ENCODE measurements at places on chromosomes 13 and 19.

DNA sequence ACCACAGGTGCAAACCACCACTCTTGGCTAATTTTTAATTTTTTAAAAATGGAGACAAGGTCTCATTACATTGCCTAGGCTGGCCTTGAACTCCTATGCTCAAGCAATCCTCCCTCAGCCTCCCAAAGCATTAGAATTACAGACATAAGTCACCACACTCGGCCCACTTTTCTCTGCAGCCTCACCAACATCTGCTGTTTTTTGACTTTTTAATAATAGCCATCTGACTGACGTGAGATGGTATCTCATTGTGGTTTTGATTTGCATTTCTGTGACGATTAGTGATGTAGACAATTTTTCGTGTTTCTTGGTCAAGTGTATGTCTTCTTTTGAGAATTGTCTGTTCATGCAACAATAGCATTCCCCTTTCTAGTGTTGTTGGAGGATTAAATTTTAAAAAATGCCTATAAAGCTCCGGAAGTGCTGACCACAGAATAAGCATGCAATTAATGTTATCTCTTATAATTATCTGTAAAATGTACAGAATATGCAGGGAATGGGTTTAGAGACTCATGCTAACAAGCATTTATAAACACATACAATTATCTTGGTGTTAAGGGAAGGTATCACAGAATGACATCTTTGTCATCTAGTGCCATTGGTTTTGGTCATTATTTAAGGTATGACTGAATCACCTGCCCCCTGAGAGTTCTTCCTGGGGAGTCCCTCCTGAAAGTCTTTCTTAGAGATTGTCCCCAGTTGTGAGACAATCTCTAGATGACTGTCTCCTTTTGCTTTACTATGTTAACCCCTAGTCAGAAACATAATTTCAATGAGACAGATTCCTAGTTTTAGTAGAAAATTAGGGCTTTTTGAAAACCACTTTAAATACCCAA lies 118.5 kb upstream of the SERTM1 start:
- no peak for DNase-seq

DNA sequence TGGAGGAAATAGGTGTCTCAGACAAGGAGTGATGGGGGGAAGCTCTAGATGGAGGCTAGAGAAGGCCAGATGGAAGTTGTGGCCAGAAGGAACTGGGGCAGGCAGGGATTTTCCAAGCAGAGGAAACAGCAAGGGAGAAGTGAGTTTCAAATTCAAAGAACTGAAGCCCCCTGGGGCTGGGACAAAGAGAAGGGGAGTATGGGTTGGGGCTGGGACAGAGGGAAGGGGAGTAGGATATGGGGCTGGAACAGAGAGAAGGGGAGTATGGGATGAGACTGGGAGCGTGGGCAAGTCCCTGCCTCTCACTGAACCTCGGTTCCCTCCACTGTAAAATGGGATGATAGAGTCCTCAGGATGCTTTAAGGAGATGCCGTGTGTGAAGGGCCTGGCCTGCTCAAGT lies 1.9 kb upstream of the GTF2F1 start:
- DNase-seq, result no peak

- no peak for DNase-seq
Observed at GRCh38 chr19:2982983-2983350, 5.6 kb downstream of the TLE6 start.

- no peak for DNase-seq
Observed at GRCh38 chr19:2458054-2458453, 1.3 kb upstream of the LMNB2 start.

GRCh38 chr19:29560313-29561075 lies 34.7 kb downstream of the VSTM2B start:
- DNase-seq, result no peak

DNA sequence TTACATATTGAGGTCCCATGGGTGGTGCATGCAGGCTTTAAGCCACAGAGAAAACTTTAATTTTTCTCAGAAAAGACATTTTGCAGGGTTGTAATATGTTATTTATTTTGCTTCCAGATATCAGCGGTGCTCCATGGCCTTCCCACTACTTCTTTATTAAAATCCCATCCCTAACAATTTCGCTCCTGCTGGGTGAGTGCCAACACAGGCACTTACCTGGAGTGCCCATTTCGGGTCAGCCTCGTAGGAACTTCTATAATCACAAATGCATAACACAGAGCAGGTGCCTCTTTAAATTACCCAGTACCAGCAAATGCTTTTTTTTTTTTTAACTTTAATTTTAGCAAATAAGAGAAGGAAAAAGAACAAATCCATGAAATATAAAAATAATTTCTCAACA lies 86.4 kb downstream of the EFNB2 start:
- DNase-seq, result no peak

- no peak for DNase-seq
Observed at GRCh38 chr13:83657281-83657680, 225.0 kb downstream of the SLITRK1 start.

DNA sequence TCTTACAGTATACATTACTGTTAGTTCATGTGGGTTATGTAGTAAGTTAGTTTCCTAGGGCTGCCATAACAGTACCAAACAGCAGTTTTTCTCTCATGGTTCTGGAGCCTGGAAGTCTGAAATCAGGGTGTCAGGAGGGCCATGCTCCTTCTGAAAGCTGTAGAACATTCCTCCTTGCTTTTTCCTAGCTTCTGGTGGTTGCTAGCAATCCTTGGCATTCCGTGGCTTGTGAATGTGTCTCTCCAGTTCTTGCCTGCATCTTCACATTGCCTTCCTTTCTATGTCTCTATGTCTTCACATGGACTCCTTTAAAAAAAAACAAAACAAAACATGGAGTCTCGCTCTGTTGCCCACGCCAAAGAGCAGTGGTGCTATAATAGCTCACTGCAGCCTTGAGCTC lies 95.4 kb downstream of the WDFY2 start:
- DNase-seq, result no peak

DNA sequence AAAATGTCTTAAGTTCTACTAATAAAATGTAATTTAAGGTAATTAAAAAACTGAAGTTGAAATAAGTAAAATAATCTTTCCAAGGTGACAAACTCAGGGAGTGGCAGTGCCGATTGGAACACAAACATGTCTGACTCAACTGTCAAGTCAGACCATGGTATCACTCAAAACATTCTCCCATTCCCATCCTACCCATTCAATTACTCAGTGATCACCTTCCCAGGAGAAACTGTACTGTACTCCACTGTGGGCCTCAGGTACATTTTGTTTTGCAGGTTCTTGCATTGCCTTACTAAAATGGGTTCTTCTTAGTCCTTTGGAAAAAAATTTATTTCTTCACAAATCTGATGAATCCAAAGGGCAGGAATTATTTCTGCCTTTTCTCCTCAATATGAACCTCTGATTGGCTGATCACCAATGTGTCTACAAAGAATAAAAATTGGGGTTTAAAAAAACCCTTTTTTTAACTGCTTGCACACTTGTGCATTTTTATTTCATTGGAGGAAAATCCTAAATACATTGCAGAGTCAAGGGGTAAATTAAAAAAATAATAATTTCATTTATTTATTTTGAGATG lies 96.8 kb downstream of the ZNF429 start:
- no peak for DNase-seq

DNA sequence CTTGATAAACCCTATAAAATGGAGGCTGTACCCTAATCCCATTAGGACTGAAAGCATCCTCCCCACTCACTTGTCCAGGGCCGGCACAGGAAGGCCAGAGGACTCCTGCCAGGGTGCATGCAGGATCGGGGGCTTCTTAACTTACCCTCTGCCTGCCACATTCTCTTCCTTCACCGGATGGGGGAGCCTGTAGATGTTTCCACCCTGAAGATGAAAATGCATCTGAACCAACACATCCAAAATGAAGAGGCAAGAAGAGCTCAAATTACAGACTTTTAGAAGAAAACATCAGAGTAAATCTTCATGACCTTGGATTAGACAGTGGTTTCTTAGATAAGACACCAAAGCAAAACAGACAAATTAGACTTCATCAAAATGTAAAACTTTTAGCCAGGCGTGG lies 25.9 kb upstream of the NAPA start:
- DNase-seq, result no peak

DNA sequence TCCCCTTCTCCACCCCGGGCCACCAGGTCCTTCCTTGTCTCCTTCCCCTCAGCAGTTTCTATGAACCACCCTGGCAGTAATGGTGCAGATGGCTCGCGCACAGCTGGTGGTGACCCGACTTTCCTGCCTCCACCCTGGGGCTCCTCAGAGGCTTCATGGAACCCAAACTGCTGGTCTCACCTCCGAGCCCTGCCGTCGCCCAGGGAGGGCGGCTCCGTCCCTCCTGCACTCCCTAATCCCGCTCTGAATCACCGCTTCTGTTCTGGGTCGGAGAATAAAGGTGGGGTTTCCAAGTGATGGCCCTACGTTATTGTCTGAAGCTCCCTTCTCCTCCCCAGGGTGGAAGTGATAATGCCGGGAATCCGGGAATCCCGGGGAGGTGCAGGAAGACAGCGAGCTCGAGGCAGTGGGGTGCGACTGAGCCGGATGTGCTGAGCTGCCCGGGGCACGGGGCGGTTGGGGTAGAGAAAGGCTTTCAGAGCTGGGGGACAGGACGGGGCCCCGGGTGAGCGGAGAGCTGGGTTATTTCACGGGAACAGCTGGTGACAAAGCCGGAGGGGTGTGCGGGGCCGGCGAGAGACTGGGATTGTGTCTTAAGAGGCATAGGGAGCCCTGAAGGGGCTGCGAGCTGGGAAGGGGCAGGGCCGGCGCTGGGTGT lies 711 bp downstream of the FUT2 start:
- no peak for DNase-seq

DNA sequence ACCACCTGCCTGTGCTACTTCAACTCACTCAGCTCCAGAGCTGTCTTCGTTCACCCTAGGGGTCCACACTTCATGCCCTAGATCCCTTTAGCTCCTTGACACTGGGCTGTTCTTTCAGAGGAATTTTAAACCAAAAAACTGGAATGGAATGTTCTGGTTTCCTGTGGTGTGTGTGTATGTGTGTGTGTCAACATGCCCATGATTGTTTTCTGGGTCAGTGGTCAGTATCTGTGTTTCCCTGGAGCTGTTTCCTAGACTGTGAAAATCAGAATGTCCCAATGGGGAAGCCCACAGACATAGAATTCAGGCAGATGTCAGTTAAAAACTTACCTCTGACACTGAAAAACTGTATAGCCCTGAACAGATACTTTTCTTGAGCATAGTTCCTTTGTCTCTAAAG lies 1.3 kb downstream of the PMIS2 start:
- no peak for DNase-seq

DNA sequence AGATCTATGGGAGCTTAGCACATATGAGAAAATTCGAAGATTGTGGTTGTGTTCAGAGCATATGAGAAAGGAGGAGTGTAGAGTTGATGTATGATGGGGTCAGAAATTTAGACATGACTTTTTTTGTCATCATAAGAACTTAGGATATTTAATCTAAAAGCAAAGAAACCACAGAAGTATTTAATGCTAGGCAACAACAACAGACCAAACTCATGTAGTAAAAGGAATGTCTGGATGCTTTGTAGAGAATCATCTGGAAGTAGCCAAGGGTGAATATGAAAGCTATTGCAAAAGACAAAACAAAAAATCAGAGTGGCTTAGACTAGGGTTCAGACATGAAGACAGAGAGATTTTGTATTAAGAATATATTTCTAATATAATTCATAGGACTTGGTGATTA lies 190.3 kb downstream of the SLITRK1 start:
- DNase-seq, result no peak

GRCh38 chr19:43781630-43782310 lies 997 bp upstream of the KCNN4 start:
- DNase-seq, result no peak
